ENCODE measurements at places on chromosomes 7 and 10. TPM values are rescaled to one million over a fixed set of nuclear protein-coding genes. Genes with fewer than 3 reads are reported as not detected.

- H3K36me3 ChIP-seq: no peaks in the 10 kb centered on the region
- H3K4me3 ChIP-seq: no peak overlapping the region
- no peak for DNase-seq
- H3K4me1 ChIP-seq: peaks cover 6% of the 10 kb centered on the region
These were observed 53.6 kb downstream of the PYROXD2 start for GRCh38 chr10:98361131-98362025.

The RELN gene
- not detected for total RNA-seq

DNA sequence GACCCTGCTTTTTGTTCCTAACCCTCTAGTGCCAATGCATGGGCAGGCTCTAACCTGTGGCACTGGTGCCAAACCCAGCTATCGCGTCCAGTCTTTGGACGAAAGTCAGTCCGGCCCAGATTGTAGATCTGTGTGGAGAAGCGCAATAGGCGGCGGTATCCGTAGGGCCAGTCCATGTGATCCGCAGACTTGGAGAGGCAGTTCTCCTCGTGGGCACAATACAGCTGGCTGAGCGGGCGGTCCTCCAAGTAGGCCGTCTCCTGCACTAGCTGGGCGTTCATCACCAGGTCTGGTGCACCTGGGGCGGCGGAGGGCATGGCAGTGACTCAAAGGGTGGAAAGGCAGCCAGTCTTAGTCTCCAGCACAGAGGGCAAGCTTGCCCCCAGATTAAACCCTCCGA, 14.5 kb downstream of the LOXL4 start:
- H3K27ac ChIP-seq: no peak overlapping the region
- H3K27me3 ChIP-seq: no peaks in the 10 kb centered on the region
- DNase-seq: no peak
- no peak overlapping the region for H3K4me3 ChIP-seq
- H3K36me3 ChIP-seq: no peaks in the 10 kb centered on the region

The FRMD4A gene
- total RNA-seq: 3.4 TPM

The PLAU gene
- not detected for total RNA-seq

DNA sequence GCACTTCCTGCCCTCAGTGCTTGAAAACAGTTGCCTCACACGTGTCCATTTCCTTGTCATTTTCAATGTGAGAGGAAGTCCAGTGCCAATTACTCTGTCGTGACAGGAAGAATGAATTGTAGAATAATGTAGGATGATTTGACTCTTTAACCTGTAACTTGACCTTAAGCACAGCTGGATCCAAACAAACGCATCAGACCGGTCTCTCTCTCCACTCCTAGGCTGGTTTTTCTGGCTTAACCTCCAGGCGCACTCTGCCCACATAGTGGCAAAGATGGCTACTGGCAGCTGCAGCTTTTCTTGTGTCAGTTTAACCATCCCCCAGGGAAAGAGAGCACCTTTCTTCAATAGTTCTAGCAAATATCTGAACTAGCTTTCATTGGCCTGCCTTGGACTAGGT, 29.4 kb upstream of the PNLIPRP3 start:
- H3K4me1 ChIP-seq: no peaks in the 10 kb centered on the region
- H3K27me3 ChIP-seq: no peaks in the 10 kb centered on the region
- no peak overlapping the region for H3K27ac ChIP-seq
- DNase-seq: no peak
- no peaks in the 10 kb centered on the region for H3K36me3 ChIP-seq

The MEIG1 gene
- total RNA-seq: 0.69 TPM

The GPR85 gene
- total RNA-seq: not detected

The TLX1 gene
- total RNA-seq: not detected

The ARHGAP22 gene
- total RNA-seq: 4.5 TPM

- H3K4me3 ChIP-seq: no peak within 1 kb of the TSS
- H3K27me3 ChIP-seq: no peaks in the 10 kb centered on the region
- no peak within 1 kb of the TSS for H3K27ac ChIP-seq
- H3K4me1 ChIP-seq: no peaks in the 10 kb centered on the region
- no peak for DNase-seq
These were observed at the start of gene TFEC for GRCh38 chr7:116030651-116031276. Gene TFEC (minus strand): TSS chr7:116030763. CDS start chr7:115984441, 46,322 bp downstream.

GRCh38 chr10:104109908-104110662, 11.9 kb upstream of the SFR1 start:
- no peak overlapping the region for H3K27ac ChIP-seq
- DNase-seq: no peak
- H3K36me3 ChIP-seq: no peaks in the 10 kb centered on the region
- no peaks in the 10 kb centered on the region for H3K27me3 ChIP-seq

The CALD1 gene
- 0.69 TPM for total RNA-seq

The RSPH10B2 gene
- total RNA-seq: 1.6 TPM

GRCh38 chr7:47154791-47155190, 427.1 kb downstream of the TNS3 start:
- DNase-seq: no peak
- H3K4me1 ChIP-seq: peaks cover 13% of the 10 kb centered on the region
- peaks cover 5% of the 10 kb centered on the region for H3K27me3 ChIP-seq
- no peaks in the 10 kb centered on the region for H3K36me3 ChIP-seq

The HOXA11 gene
- not detected for total RNA-seq

DNA sequence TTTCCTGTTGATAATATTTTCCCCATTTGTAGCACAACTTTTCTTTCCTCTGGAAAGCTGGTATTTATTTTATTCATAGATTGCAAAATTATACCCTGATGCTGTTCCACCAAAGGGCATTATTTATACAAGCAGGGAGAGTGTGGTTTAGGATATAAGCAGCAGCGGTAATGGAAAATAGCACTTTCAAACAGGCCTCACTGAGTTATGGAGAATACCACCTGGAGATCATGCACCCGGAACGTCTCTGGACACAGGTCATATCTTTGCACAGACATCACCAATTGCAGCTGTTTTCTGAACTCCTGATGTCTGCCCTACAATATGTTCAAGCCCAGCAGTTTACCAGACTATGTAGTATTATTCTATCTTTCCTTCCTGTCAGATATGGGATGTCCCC, 2.0 kb upstream of the CALD1 start:
- no peak for DNase-seq
- H3K4me1 ChIP-seq: peaks cover 12% of the 10 kb centered on the region
- no peaks in the 10 kb centered on the region for H3K36me3 ChIP-seq
- H3K4me3 ChIP-seq: no peak overlapping the region
- no peak overlapping the region for H3K27ac ChIP-seq

DNA sequence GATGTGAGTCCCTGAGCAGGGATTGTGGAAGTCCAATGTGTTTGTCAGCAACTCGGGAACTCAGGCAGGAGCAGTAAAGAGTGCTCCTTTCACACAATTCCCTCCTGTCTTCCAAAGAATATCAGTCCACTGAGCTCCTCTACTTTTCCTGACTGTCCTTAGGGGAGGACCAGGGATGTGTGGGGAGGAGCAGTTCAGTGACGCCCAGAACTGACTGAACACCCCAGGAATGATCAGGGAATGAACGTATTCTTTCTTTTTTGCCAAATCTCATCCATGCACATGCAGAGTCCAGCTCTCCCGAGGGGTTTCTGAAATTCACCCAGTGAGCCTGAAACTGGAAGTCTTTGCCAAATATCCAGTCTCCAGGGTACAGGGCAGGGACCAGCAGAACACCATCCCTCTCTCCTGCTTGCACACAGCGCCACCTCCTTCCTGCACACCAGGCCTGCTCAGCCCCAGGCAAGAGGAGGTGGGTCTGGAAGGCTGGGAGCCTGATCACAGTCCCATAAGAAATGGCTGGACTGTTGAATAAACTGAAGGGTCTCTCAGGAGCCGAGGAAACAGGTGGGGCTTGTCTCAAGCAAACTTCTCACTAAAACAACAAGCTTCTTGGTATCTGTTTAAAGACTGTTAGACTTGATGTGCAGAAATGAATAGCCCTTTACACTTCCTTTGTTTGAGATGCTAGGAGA, 294.7 kb downstream of the C7orf25 start:
- no peaks in the 10 kb centered on the region for H3K27me3 ChIP-seq
- no peaks in the 10 kb centered on the region for H3K4me1 ChIP-seq
- H3K4me3 ChIP-seq: no peak overlapping the region
- DNase-seq: no peak
- H3K27ac ChIP-seq: no peak overlapping the region
- no peaks in the 10 kb centered on the region for H3K36me3 ChIP-seq

The GIMAP8 gene
- 0.47 TPM for total RNA-seq

DNA sequence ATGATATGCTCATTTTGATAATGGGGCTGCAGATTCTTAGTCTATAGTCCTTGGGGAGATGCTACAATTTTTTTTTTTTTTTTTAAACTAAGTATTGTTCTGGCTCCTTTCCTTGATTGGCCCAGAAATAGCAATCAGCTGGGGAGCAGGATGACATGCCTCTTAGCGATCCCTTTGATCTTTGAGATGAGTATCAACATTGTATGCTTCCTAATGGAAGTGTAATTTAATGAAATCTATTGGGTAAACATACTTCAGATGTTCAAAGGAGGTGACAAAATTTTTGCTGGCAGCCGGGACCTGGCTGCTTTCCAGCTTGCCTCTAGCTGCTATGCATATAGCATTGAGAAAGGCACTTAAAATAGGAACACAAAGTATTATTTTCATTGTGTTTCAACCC, 43.5 kb downstream of the VTI1A start:
- no peak overlapping the region for H3K27ac ChIP-seq
- no peaks in the 10 kb centered on the region for H3K27me3 ChIP-seq
- H3K4me1 ChIP-seq: no peaks in the 10 kb centered on the region

DNA sequence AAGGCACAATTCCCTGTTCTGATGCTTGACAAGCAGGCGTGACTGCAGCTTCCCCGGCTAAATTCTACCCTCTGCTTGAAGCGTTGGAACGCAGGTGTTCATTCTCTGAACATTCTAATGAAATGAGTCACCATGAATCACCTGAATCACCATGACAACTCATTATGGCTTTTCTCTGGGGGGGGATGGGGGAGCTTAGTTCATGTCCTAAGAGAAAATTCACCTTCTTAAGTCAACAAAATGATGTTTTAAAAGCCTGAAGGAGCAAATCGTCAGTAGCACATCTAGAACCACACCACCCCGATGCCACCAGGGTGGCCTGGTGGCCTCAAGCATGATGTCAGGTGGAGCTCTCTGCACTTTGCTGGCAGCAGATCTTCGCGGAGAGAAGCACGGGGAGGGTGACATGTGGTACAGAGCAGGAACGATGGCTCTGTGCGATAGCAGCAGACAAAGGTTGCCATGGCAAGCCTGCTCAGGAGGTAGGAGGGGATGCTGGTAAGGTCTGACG, 33.7 kb downstream of the DDC start:
- H3K36me3 ChIP-seq: no peaks in the 10 kb centered on the region
- DNase-seq: no peak
- H3K27me3 ChIP-seq: no peaks in the 10 kb centered on the region

The HHEX gene
- total RNA-seq: 155 TPM

GRCh38 chr10:99843310-99843709, 60.9 kb downstream of the ABCC2 start:
- peaks cover 7% of the 10 kb centered on the region for H3K27me3 ChIP-seq
- no peaks in the 10 kb centered on the region for H3K36me3 ChIP-seq
- no peak overlapping the region for H3K4me3 ChIP-seq
- peaks cover 10% of the 10 kb centered on the region for H3K4me1 ChIP-seq

The NOLC1 gene
- 45.0 TPM for total RNA-seq

DNA sequence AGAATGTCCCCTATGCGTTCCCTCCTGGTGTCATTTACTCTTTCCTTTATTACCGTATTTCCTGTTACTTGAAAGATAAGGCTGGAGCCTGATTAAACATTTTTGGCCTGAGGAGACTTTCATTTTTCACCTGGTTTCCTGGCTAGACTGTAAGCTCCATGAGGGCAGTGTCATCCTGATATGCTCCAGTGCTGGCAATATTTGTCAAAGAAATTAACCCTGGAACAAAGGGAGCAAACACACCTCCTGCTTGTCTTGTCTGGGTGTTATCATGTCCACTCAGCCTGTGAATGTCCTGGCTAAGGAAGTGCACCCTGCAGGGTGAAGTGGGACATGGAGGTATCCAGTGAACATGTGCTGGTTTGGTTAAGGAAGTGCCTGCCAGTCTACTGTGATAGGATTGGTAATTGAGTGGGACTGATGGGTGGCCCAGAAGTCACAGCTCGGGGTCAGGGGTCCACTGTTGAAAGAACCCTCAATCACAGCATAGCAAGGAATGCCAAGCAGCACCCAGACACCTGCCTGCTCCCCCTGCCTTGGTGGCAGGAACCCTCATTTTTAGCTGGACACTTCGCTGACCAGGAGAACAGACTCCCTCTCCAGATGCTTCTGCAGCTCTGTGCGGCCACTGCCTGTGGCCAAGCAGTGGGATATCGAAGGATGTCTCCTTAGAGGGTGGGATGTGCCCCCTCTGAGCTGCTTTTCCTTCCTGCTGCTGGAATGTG, 20.9 kb upstream of the PPIA start:
- no peaks in the 10 kb centered on the region for H3K4me1 ChIP-seq
- no peaks in the 10 kb centered on the region for H3K36me3 ChIP-seq
- no peak for DNase-seq
- no peak overlapping the region for H3K27ac ChIP-seq

- H3K4me3 ChIP-seq: no peak overlapping the region
- no peaks in the 10 kb centered on the region for H3K27me3 ChIP-seq
- no peaks in the 10 kb centered on the region for H3K36me3 ChIP-seq
These were observed 36.2 kb downstream of the NPVF start for GRCh38 chr7:25192043-25192442.

DNA sequence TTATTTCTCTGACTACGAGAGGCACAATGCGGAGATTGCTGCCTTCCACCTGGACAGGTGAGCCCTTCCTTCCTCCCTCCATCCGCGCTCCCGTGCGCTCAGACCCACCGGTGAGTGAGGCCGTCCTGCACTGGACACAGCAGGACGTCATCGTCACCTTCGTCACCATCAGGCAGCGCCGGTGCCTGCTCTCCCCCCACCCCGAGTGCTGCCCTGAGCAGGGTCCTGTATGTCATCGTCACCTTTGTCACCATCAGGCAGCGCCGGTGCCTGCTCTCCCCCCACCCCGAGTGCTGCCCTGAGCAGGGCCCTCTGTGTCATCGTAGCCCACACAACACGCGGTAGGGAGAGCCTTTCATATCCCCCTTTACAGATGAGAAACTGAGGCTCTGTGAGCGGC, 43.5 kb upstream of the FOXL3 start:
- no peak for DNase-seq
- H3K27ac ChIP-seq: no peak overlapping the region
- no peak overlapping the region for H3K4me3 ChIP-seq

DNA sequence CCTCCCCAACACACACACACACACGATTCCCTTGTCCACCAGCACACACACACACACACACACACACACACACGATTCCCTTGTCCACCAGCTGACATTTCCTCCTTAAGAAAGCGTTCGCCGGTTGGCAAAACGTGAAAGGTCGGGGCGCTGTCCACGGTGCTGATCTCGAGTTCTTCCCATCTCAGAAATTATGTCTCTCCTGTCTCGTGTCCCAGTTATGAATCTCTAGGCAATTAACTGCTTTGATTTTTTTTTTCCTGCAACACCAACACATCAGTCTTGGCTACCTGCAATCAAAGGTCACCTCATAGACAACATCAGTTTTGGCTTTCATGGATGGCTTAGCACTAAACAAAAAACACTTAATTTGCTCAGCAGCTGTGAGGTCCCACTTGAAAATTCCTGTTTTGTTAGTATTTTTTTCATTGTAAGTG, 1.9 kb downstream of the INA start:
- H3K27me3 ChIP-seq: peaks cover 65% of the 10 kb centered on the region
- no peaks in the 10 kb centered on the region for H3K36me3 ChIP-seq
- H3K27ac ChIP-seq: no peak overlapping the region
- DNase-seq: peak; percentile 45

The MYOF gene
- total RNA-seq: 0.07 TPM

The CYP2E1 gene
- 2.1 TPM for total RNA-seq
